Breast epithelium (tissue), 4 donors: ENCODE measurements at places on chromosomes 11 and 22.

DNA sequence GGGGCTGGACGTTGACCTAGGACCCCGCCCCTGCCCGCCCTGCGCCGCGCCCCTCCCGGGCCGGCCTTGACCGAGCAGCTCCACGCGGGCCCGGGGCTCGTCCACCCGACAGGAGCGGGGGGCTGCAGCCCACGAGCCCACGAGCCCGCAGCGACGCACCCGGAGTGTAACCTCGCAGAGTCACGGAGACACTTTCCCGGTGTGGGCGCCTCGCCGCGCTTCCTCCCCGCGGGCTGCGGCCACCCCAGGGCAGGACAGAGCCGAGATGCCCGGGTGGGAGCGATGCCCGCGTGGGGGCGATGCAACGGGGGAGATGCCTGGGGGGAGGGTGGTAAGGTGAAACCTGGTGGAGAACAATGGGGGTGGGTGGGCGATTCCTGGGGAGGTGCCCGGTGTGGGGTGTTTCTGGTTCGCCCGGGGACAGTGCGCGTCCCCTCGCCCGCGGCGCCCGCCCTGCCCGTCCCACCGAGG lies 4.9 kb upstream of the ZBED4 start:
- no peak for DNase-seq

DNA sequence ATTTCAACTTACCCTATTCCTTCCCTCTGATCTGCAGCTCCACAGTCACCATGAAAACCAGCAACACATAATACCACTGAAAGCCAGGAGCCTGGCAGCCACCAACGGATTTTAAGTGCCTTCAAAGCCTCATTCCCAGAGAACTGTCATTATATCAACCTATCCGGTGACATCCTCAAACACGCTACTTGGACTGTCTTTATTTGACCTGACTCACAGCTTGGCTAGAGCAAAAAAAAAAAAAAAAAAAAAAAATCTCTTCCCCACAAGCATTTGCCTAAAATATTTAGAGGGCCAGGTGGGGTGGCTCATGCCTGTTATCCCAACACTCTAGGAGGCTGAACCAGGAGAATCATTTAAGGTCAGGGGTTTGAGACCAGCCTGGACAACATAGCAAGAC lies 32.4 kb upstream of the ARHGAP32 start:
- DNase-seq, result no peak

GRCh38 chr11:74288911-74289310 lies 22.5 kb downstream of the P4HA3 start:
- DNase-seq, result no peak

- DNase-seq, result no peak
Measured at GRCh38 chr11:76753449-76753848, 29.7 kb upstream of the TSKU start.

DNA sequence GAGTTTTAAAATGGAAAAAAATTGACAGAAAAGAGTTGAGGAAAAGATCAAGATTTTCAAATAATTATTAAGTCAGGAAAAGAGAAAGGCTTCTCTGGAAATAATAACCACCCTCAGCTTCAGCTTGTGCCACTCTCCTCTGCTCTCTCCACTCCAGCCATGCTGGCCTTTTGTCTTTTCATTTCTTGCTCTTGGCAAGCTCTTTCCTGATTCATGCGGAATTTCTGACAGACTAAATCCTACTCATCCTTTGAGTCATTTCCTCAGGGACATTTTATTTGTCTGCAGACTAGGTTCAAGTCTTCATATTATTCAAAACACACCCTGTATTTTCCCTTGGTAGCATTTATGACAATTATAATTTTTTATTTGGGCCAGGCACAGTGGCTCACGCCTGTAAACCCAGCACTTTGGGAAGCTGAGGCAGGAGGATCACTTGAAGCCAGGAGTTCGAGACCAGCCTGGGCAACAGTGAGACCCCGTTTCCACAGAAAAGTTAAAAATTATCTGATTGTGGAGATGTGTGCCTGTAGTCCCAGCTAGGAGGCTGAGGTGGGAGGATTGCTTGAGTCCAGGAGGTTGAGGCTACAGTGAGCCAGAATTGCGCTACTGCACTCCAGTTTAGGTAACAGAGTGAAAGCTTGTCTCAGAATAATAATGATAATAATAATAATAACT lies 7.8 kb upstream of the P4HA3 start:
- DNase-seq, result no peak
